A549 treated with dexamethasone at 1 μM for 4 hours (cell line): ENCODE measurements at places on chromosomes 16 and 17. TPM values are rescaled to one million over a fixed set of nuclear protein-coding genes. Genes with fewer than 3 reads are reported as not detected.

The GPR139 gene
- total RNA-seq, result not detected in 5 replicates

The CACNA1G gene
- total RNA-seq, result 2.7 to 4.9 TPM (median 4.6 TPM) in 5 replicates

The ZFPM1 gene
- total RNA-seq, result 3.1 to 7.1 TPM (median 6.5 TPM) in 5 replicates

The OTOA gene
- total RNA-seq, result 0.04 to 0.09 TPM (median 0.06 TPM) in 5 replicates

The ARHGDIG gene
- 2.6 to 3.1 TPM (median 2.8 TPM) in 5 replicates for total RNA-seq

The SOST gene
- not detected in 5 replicates for total RNA-seq

The ACAP1 gene
- total RNA-seq, result 1.4 to 3.6 TPM (median 2.7 TPM) in 5 replicates

The KRTAP16-1 gene
- total RNA-seq, result not detected in 5 replicates

The PITPNM3 gene
- 1.5 to 3.0 TPM (median 2.3 TPM) in 5 replicates for total RNA-seq

The DUSP3 gene
- 59.9 to 69.9 TPM (median 66.0 TPM) in 5 replicates for total RNA-seq

The SPNS3 gene
- 0.09 to 0.12 TPM in 2 of 5 replicates, not detected in the others for total RNA-seq

The DCUN1D3 gene
- 7.0 to 13.1 TPM (median 11.5 TPM) in 5 replicates for total RNA-seq

The CKLF gene
- total RNA-seq, result 61.6 to 69.7 TPM (median 66.1 TPM) in 5 replicates

The TMC5 gene
- 4.5 to 6.1 TPM (median 5.4 TPM) in 5 replicates for total RNA-seq

The DERL2 gene
- 96.2 to 119 TPM (median 107 TPM) in 5 replicates for total RNA-seq

The TRAPPC1 gene
- total RNA-seq, result 295 to 368 TPM (median 319 TPM) in 5 replicates

The C16orf54 gene
- total RNA-seq, result not detected in 5 replicates

The CDYL2 gene
- total RNA-seq, result 0.45 to 0.69 TPM (median 0.47 TPM) in 5 replicates

The DPEP3 gene
- total RNA-seq, result not detected in 5 replicates

The ACACA gene
- 44.6 to 55.0 TPM (median 49.0 TPM) in 5 replicates for total RNA-seq

The KRTAP2-2 gene
- not detected in 5 replicates for total RNA-seq

The ATP2C2 gene
- 0.09 to 0.18 TPM (median 0.11 TPM) in 5 replicates for total RNA-seq

The GNG13 gene
- total RNA-seq, result not detected in 5 replicates

The C17orf78 gene
- total RNA-seq, result not detected in 5 replicates

The KIF2B gene
- total RNA-seq, result not detected in 5 replicates

The PPL gene
- 4.2 to 7.5 TPM (median 6.4 TPM) in 5 replicates for total RNA-seq

The CHRNE gene
- total RNA-seq, result 0.05 to 0.25 TPM (median 0.06 TPM) in 3 of 5 replicates, not detected in the others

The ABCC3 gene
- total RNA-seq, result 91.0 to 164 TPM (median 132 TPM) in 5 replicates

The CCL8 gene
- not detected in 5 replicates for total RNA-seq

The CCDC78 gene
- total RNA-seq, result 2.9 to 6.2 TPM (median 4.9 TPM) in 5 replicates

The HOXB9 gene
- total RNA-seq, result 7.0 to 7.5 TPM (median 7.3 TPM) in 5 replicates

The SAMD14 gene
- 0.36 to 0.65 TPM (median 0.48 TPM) in 5 replicates for total RNA-seq

The SLC6A4 gene
- total RNA-seq, result 0.06 to 0.12 TPM in 2 of 5 replicates, not detected in the others

The CWC25 gene
- 22.2 to 25.8 TPM (median 23.1 TPM) in 5 replicates for total RNA-seq

The CNTD1 gene
- total RNA-seq, result 0.07 TPM in 1 of 5 replicates, not detected in the others

The ARHGAP23 gene
- 54.9 to 79.5 TPM (median 68.3 TPM) in 5 replicates for total RNA-seq

The CFAP119 gene
- 3.1 to 8.7 TPM (median 7.5 TPM) in 5 replicates for total RNA-seq

The DLX4 gene
- 1.4 to 3.0 TPM (median 2.7 TPM) in 5 replicates for total RNA-seq

The C16orf92 gene
- total RNA-seq, result not detected in 5 replicates

The ZACN gene
- total RNA-seq, result 0.08 to 0.39 TPM (median 0.20 TPM) in 5 replicates

The FNDC8 gene
- 0.06 to 0.09 TPM (median 0.07 TPM) in 3 of 5 replicates, not detected in the others for total RNA-seq

The KRT33A gene
- not detected in 5 replicates for total RNA-seq
